ENCODE measurements at places on chromosomes 7 and 10.

- no peak for DNase-seq
Measured at GRCh38 chr10:54402576-54402975, 398.5 kb downstream of the PCDH15 start.

GRCh38 chr10:11246752-11247467 is 229.2 kb downstream of the CELF2 start:
- no peak for DNase-seq

GRCh38 chr10:31650010-31650409 is 278.6 kb downstream of the ARHGAP12 start:
- no peak for DNase-seq

DNA sequence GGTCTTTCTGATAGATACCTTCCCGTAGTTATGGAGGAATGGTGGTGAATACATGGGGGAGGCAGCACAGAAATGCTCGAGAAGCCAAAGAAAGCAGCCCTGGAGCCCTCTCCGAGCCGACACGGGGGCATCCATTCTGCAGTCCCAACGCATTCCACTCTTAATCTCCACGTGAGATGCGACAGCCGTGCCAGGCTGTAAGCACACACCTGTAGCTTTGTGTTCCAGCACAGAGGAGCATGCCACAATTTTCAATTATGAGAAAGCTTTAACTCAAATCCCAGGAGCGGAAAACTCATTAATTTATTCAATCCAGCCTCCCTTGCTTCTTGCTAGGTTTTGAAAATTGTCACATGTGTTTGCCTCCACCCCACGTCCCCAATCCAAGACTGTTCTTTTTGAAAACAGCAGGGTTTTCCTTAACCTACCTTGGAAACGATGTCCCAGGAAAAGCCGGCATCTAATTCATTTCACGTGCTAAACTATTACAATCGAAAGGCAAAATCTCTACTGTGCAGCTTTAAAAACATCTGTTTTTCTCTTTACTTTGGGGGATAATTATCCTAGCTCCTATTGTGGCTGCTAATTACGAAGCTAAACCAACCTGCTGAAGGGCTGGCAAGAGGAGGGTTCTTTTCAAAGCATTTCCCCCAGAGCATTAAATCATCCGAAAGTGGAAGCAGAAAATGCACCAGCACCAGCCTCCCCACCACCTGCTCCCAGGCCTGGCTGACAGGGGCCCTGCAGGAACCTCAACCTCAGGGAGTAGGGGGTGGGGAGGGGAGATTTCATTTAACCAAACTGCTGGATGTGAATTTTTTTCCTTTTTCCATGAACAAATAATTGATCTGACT is 56.0 kb upstream of the CHST15 start:
- DNase-seq, result peak; percentile 7

- no peak for DNase-seq
Measured at GRCh38 chr7:128190051-128190647, 50.9 kb upstream of the LEP start.
